ENCODE measurements at places on chromosomes 13 and 19.

GRCh38 chr19:47028195-47028601, 8.6 kb downstream of the NPAS1 start:
- DNase-seq, result no peak

- no peak for DNase-seq
These were observed 12.6 kb downstream of the RTBDN start for GRCh38 chr19:12821761-12822160.

- no peak for DNase-seq
These were observed 133.2 kb downstream of the GPC5 start for GRCh38 chr13:91531646-91532045.

- no peak for DNase-seq
These were observed 33.9 kb downstream of the USP12 start for GRCh38 chr13:27137759-27138158.

DNA sequence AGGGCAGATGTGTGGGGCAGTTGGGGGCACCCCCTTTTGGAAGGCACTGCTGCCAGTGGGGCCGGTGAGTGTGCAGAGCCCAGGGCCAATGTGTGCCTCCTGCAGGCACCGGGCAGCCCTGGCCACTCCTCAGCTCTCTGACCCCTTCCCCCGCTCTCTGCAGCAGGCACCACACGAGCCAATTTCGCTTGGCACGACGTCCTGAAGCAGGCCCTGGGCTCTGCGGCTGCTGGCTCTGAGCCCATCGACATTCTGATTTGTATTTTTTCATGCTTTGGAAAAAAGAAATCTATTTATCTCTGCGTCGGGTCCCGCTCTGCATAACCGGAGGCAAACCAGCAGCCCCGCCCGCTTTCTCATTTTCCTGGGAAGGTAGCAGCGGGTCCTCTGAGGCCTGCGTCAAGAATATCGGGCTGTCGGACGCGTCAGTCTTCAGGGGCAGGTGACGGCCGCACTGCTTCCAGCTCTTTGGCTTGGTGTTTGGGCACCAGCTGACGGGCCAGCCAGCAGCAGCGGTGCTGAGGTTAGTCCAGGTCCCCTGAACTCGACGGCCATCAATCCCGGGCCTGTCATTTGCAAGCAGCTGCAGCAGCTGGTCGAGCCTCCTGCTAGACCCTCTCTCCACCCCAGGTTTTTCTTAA, 134.3 kb downstream of the KDM4B start:
- DNase-seq, result no peak

GRCh38 chr13:30616927-30617314, 799 bp upstream of the USPL1 start:
- DNase-seq, result peak; percentile 84

DNA sequence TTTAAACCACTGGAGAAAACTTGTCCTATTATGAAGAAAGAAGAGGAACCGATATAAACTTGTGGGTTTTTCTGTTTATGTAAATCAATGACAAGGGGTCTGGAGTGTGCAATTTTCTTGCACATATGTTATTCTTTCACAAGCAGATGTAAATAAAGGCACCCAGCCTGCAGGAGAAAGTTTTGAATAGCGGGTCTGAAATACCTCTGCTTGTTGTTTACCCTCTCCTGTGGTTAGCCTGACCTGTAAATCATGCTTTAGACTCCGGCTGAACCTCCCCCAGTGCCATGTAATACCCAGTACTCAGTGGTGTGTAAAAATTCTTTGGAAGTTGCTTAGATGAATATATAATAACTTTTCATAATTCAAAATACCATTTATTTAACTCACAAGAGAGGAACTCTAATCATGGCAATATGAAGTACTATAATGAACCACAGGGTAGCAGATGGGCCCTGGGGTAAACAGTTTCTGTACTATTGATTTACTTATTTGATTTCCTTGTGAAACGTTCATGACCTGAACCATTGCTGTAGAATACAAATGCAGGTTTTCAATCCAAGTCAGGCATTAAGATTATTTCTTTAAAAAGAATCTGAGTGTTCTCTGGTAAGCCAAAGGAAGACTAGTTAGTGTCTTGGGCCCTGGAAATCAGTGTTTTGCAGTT, 245.1 kb downstream of the LMO7 start:
- no peak for DNase-seq

- peak; percentile 40 for DNase-seq
These were observed 793.4 kb downstream of the LIG4 start for GRCh38 chr13:107421951-107422350.

- DNase-seq, result no peak
These were observed 15.9 kb upstream of the ATF5 start for GRCh38 chr19:49912965-49913685.

- no peak for DNase-seq
These were observed 730.7 kb downstream of the UQCRFS1 start for GRCh38 chr19:28482221-28482620.

DNA sequence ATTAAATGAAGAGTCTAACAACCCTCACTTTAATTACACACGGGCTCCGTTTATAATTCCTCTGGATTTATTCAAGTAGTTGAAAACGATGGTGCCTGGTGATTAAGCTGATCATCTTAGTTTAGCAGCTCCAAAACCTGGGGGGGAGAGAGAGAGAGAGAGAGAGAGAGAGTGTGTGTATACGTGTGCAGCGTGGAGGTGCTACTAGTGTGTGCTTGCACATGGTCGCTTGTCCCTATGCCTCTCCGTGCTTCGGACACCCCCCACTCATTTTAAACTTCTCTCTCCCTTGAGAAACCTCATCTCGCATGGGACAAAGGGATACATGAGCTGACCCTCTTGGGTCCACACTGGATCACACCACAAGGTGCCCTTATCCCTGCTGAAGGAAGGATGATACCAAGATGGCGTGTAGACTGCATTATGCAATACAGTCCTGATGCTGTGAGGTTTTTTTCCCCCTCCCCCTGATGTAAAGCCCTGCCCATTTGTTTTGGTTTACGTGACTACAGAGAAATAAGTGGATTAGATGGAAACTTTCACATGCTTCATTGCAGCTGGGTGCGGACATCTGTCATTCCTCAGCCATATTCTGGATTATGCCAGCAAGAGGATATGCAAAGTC, 320.8 kb downstream of the ZNF536 start:
- DNase-seq, result no peak

DNA sequence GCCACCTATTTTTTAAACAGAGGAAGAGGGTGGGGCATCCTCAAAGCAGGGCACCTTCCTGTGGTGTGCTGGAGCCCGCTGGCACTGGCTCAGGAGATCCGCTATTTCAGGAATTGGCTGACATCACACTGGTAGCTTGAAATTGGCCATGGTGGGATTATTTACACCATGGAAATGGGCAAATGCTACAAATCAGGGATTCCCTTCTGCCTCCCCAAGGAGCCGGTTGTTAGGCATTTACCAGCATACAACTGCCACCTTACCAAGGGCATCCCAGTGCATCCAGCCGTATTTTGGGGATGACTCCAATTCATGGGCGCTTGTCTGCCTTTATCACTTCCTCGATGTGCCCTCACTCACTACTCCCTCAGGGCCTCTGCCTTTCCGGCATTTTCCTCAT, 14.2 kb downstream of the HRC start:
- no peak for DNase-seq

- DNase-seq, result no peak
These were observed 37.8 kb upstream of the CXCL17 start for GRCh38 chr19:42480335-42481095.

DNA sequence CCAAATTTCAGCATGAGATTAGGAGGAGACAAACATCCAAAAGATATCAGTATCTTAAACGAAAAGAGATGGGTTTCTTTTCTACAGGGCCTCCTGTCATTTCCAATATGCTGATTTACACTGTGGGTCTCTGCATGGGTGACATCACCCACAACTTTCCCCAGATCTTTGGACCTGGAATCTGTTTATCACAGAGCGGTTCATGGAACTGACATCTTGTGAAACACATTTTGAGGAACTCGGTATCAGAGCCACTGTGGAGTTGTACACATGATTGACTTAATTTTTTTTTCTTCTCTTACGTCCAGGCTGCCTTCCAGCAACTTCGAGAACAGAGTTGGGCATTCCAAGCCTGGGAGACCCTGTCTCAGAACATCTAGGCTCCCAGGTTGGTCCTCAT, 80.2 kb upstream of the SERP2 start:
- no peak for DNase-seq

- DNase-seq, result no peak
These were observed 8.2 kb downstream of the ATP11A start for GRCh38 chr13:112697756-112698655.

- DNase-seq, result no peak
These were observed 269.0 kb upstream of the SLC10A2 start for GRCh38 chr13:103335241-103335640.

- no peak for DNase-seq
These were observed 15.1 kb downstream of the CC2D1A start for GRCh38 chr19:13920940-13921747.

GRCh38 chr13:48125794-48126228, 30.9 kb upstream of the MED4 start:
- peak; percentile 58 for DNase-seq

DNA sequence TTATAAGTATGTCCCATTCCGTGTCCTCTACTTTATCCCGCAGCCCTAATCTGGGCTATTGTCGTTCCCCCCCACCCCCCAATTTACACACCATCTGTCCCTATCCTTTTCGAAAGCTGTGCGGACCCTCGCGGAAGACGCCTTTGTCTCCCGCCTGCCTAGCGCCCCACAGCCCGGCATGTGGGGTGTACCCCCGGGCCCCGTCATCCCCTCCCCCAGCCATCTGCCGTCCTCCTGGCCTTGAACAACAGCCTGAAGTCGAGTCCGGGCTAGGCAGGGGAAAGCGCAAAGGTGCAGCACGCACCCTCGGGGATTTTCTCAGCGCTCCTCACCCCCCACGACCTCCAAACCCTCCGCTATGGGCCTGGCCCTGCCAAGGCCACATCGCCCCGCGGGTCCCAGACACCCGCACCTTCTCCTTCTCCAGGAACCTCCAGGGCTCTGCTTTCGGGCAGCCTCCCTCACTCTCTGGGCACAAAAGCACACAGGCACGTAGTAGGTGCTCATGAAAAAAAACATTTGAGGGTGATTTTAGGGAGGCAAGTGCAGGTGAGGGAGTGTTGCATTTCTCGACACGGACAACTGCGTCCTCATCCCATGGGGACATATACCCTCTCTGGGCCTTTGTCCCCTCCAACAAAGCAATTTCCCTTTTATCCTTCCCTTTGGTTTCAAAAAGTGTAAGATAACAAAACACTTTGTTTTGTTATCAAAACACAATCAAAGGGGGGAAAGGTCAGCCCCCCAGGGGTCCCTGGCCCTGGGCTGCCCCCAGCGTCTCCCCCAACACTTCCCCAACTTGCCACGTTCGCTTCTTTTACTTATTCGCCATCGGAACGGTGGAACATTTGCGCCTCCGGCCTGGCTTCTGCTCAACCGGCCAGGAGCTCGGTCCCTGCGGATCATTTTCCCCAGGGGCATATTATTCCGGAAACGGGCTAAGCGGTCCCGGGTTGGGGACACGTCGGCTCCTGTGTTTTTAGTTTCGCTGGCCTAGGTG, 16.4 kb downstream of the CCDC124 start:
- DNase-seq, result no peak

GRCh38 chr13:98353750-98354149, 176.7 kb upstream of the RNF113B start:
- no peak for DNase-seq

GRCh38 chr13:98582947-98583346, 6.0 kb upstream of the STK24 start:
- no peak for DNase-seq

DNA sequence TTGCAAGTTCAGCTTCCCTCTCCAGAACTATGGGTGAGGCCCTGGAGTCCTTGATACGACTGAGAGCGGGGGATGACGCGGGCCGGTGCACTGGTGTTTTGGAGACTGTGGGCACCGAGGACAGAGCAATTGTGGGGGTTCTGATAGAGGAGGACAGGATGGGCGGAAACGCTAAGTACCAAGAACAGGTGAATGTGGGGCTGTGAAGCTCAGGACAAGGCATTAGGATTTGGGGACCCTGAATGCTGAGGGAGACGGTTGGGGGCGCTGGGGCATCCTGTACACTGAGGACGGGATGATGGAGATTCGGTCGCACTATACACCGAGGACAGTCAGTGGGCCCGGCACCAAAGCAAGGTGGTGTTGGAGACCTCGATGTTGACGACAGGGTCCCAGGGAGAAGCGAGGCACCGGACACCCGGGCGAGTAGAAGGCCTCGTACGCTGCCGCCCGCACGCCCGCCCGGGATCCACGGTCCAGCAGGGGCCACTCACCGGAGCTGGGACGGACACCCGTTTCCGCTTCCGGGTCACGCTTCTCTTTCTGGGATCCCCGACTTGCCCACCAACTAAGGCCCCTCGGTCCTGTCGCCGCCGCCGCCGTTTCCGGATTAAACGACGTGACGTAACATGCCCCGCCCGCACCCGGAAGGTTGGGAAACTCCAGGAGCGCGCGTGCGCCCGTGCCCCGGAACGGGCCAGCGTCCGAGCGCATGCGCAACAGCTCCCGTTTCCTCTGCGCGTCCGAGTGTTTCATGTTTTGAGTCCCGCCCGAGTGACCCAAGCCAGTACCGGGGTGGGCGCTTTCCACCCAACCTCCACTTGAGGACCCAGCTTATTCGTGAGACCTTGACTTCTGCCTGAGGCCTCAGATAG, at the start of gene CHMP2A:
Gene CHMP2A (minus strand): TSS at position 612 of the 875 bp plus-strand sequence. CDS start 893 bp downstream, outside the sequence.
- DNase-seq, result no peak

DNA sequence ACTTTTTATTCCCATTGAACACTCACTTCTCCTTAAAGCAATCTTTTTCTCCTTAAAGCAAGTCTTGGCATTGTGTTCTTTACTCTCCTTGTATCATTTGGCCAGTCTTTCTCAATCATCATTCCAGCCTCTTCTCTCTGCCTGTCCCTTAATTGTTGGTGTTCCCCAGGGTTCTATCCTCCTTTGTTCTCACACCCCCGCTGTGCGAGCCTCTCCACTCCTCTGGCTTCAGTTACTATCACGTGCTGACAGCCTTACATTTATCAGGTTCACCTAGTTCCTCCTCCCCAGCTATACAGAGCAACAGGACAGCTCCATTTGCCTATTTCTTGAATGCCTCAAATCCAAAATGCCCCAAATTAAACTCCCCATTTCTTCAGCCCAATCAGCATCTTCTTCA, 24.6 kb downstream of the CYSLTR2 start:
- DNase-seq, result no peak

DNA sequence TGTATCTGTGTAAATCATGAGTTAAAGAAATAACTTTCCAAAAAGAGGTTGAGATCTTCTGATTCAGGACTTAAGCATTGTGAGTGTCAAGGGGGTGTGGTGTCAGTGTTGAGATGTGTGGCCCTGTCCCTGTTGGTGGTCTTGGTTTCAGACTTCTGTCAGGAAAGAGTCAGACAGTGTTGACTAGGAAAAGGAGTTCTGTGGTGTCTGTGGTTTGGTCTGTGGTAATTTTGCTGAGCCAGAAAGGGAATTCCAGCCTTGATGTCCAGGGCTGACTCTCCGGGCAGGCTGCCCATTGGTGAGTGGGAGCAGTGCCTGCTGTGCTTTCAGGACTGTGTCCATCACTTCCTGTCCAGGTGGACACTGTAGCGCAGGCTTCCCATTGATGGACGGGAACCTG, 39.8 kb upstream of the IGFL4 start:
- peak; percentile 50 for DNase-seq

- DNase-seq, result peak; percentile 10
These were observed 235.5 kb downstream of the PCDH9 start for GRCh38 chr13:66994517-66995202.

GRCh38 chr19:3849092-3849491, 19.7 kb downstream of the ZFR2 start:
- no peak for DNase-seq

- DNase-seq, result no peak
These were observed 18.8 kb downstream of the NLRP4 start for GRCh38 chr19:55855160-55855559.

GRCh38 chr13:44230071-44230470, 143.6 kb upstream of the SERP2 start:
- DNase-seq, result no peak

All from epithelial cell of proximal tubule (primary cell).